ENCODE measurements at places on chromosomes 5 and 9.

DNA sequence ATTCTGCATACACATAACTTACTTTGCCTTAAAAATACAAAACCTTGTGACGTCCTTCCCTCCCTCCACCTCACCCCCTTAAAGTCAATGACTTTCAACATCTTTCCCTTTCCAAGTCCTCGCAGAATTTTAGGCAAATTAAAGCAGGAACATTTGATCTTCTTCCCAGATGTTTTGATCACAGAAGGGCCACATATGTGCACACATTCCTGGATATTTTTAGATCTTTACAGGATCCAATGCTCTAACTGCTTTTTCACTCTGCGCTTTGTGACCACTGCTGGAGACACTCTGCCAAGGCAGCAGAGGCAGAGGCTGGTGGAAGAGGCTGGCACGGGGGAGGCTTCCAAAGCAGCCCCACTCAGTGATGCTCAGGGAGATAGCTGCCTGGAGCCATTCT is 130.7 kb downstream of the SEC61B start:
- DNase-seq = no peak

- no peak for DNase-seq
Measured at GRCh38 chr5:115599502-115599901, 2.8 kb downstream of the TICAM2 start.

GRCh38 chr5:80964919-80965318 is 4.8 kb downstream of the RASGRF2 start:
- DNase-seq = no peak

DNA sequence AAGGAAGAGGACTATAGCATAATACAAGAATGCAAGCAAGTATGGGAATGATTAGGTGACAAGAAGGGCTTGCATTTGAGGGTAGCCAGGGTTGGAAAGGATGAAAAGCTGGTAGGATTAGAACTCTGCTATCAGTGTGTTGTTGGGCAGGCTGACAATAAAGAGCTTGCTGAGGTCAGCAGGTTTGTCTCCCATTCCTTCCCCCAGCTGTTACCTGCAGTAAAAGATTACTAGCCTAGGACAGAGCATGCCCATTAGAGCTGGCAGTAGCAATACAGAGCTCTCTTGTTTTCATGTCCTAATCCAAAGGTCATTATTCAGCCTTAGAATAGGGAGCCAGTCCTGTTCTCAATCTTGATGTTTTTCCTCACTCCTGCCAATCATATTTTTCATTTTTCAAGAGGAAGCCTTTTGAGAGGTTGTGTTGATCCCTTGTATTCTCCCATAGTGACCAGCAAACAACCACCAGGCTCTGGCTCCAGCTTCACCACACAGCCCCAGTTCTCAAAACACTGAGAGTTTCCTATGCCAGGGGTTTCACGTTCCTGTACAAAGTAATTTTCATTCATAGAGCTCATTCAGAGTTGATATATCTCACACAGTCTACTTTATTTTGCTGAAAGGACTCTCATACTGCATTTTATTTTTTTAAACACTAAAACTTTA is 71.7 kb downstream of the OR2K2 start:
- DNase-seq = no peak

GRCh38 chr5:131230406-131230805 is 33.4 kb upstream of the CDC42SE2 start:
- no peak for DNase-seq

- DNase-seq = no peak
Measured at GRCh38 chr5:94267350-94267899, 351.0 kb downstream of the KIAA0825 start.

DNA sequence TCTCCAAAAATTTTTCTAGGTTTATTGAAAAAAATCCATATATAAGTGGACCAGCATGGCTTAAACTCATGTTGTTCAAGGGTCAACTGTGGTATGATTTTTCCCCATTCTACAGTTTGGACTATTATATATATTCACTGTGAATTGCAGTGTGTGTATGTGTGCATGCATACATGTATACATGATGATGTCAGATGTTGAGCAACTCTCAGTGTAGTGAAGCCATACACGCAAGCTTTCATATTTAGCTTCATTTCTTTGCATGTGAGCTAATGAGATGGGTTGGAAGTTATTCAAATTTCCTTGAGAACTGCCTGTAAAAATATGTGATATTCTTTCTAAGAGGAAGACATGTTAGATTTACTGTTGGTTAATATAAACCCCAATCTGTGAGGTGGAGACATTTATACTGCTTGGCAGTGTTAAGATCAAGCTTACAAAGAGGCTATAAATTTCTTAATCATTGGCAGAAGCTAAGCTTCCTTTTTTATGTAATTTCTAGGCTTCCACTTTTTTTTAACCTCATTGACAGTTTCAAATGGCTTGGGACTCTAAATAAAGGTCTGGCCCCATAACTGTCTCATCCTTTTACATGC is 134.8 kb downstream of the GABRG2 start:
- no peak for DNase-seq

DNA sequence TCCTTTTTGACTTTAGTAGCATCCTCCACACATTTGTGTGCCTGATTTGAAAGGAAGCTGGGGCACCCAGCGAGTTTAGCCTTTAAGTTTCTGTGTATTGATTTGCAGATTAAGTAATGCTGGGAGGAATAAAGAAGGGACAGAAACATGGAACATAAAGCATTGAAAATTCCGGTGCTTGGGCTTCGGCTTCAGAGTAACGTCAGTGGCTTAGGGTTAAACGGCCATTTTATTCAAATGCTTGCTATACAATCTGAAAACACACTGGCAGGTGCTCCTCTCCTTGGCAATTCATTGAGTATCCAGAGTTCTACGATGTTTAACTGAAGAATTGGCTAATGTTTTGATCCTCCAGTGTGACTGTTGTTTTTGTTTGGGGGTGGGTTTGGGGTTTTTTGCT is 58.0 kb upstream of the FSD1L start:
- DNase-seq = no peak

DNA sequence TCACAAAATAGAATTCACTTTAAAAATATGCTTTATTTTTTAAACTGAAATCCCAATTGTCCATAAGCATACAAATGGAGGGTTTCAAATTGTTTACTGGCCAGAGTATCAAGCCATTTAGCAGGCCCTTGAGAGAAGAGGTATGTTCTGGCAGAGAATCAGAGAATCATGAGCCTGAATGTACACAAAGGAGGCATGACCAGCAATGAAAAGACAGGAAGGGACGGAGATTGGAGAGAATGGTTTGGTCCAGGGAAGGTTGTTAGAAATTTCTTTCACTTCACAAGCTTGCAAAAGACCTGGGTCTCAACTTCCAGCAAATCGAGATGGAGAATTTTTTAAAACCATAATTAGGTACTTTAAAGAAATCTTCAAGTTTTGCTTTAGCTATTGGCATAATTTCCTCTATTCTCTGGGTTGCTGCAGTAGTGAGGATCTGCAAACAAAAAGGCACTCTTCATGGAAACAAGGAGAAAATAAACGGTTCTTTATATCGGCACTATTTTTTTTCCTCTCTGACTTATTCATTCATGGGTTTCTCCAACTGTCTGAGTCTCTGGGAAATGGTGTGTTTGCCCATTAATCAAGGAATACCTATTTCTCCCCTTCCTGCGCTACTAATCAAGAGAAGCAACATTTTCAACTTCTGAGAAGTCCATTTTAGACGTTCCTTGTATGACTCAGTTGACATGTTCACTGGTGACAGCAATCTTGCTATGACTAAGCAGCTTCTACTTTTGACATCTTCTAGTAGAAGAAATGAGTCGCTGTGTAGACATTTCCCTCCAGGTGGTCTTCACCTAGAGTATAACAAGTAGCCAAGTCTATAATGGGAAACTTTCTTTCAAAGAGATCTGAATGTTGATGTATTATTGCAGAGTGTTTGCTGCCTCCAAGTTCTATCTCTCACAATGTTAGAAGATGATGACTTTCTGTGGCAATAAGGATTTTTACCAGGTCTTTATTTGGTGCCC is 23.1 kb upstream of the ERCC6L2 start:
- peak; percentile 33 for DNase-seq

- no peak for DNase-seq
Measured at GRCh38 chr5:170120576-170120975, 14.9 kb downstream of the FOXI1 start.

DNA sequence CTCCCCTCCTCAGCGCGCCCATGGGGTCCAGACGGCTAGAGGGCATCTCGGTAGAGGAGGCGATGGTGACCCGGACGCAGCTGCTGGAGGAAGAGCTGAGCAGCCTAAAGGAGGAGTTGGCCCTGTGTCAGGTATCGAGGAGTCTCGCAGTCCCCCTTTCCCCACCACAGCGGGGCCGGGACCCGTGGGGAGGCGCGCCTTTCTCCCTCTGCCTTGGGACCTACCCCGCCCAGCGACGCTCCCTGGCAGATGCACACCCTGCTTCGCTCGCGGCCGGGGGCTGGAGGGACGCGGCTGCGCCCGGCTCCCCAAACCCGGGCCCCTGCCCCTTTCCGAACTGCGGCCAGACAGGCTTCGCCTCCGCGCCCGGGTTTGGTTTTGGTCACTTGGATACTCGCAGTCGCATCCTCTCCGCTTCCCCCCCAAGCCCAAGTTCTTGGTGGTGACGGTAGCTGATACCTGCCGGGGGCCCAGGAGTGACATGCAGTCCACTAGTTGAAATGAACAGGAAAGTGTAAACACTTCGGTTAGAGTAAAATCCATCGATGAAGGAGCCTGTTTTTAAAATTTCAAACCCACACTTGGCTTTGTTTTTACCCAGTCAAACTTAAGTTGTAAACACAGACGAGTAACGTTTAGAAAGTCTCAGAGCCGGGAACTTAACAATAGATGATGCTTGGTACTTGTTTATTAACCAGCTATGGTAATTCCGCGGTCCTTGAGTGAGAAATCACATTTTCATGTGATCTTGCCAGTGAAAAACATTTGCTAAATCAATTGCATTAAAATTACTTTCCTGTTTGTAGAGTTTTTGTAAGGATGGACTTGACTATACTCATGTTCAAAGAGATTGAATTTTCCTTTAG is 688 bp downstream of the CNTLN start:
- peak; percentile 41 for DNase-seq

DNA sequence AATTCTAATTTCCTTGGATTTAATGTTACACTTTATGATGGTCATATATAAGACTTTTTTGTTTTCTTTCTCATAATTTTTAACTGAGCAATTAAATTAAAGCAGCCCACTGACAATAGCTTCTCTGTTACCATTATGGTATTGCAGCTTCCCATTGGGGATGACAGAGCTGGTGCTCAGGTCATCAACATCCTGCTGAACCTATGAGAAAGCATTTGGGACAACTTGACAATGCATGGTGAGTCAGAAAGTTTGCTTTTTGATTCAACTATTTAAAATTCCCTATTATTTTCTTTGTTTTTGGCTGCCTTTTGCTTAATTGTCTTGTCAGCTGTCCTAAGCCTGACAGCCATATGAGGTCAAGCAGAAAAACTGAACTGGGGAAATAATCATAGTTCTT is 487.4 kb upstream of the RIOK2 start:
- no peak for DNase-seq

DNA sequence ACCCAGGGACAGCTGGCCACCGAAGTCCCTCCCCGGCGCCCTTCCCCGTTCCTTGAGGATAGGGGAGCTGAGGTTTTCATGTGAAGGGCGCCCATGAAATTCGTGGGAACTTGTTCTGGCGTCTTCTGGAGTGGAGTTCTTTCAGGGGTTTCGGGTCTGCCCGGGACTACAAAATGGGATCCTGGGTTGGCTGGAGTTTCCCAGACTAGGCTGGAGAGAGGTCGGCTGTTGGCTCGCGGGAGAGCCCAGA is 3.6 kb upstream of the RGMB start:
- DNase-seq = peak; percentile 32

GRCh38 chr5:36696059-36696673 is 89.8 kb downstream of the SLC1A3 start:
- peak; percentile 23 for DNase-seq

DNA sequence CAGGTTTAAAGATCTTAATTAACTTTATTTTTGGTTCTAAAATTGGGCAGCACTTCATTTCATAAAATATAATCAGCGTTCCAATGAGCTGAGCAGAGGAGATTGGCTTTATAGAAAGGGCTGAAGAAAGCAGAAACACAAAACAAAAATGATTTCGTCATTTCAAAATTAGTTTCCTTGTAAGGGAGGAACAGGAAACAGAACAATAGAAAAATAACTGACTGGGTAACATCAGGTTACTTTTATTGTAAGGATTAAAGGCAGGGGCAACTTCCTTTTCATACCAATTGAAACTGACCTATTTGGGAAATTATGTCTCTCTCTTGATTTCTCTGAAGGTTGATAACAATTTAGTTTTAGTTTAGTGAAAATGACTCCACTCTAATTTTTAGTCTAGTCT is 157.1 kb downstream of the ATP10B start:
- DNase-seq = no peak

DNA sequence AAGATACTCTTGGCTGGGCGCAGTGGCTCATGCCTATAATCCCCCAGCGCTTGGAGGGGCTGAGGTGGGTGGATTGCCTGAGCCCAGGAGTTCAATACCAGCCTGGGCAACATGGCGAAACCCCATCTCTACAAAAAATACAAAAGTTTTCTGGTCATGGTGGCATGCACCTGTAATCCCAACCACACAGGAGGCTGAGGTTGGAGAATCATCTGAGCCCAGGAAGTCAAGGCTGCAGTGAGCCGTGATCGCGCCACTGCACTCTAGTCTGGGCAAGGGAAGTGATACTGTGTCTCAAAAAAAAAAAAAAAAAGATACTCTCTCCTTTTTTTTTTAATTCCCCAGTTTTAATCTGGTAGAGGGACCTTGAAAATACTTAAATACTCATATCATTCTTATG is 15.0 kb downstream of the ANKRD33B start:
- no peak for DNase-seq

- DNase-seq = peak; percentile 76
Measured at GRCh38 chr9:134413890-134414623, 87.8 kb downstream of the RXRA start.

GRCh38 chr5:2105141-2105540 is 222.4 kb upstream of the IRX4 start:
- DNase-seq = no peak

DNA sequence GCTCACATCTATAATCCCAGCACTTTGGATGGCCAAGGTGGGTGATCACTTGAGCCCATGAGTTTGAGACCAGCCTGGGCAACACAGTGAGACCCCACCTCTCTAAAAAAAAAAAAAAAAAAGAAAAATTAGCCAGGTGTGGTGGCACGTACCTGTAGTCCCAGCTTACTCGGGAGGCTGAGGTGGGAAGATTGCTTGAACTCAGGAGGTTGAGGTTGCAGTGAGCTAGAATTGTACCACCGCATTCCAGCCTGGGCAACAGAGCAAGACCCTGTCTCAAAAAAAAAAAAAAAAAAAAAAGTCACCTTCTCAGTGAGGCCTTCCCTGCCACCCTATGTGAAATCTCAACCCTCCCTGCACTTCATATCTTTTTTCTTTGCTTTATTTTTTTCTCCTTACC is 14.0 kb upstream of the SEPTIN8 start:
- no peak for DNase-seq

DNA sequence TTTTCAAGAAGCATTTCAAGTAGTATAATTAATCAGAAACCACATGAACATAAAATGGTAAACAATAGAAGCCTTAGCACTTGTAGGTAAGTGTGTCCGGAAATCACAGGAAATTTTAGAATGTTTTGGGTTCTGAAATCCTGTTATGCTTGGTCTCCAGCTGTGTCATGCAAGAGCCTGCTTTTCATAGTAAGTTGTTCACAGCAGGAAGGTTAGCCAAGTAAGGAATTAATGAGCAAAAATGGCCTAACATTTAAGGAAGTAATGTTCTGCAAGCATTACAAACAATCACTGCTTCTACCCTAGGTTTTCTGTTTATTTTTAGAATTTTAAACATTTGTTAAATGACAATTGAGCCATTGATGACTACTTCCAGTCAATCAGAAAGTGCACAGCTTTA is 669.5 kb downstream of the SLCO4C1 start:
- no peak for DNase-seq
